ENCODE measurements at places on chromosomes 16 and 17.

DNA sequence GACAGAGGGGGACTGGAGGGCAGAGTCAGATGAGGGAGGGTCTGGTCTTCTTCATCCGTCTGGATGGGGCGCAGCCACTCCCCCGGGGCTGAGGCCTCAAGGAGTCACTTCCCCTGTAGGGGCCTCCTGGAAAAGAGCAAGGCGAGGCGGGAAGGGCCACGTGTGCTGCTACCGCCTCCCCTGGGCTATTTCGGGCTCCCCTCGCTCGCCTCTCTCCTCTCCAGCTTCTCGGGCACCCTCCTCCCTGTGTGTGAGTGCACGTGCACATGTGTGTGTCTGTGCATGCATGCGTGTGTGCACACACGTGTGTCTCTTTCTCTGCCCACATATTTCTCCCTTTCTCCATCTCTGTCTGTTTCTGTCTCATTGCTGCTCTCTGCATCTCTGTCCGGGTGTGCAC lies 10.1 kb downstream of the GSG1L start:
- no peak for DNase-seq

GRCh38 chr17:63916566-63917185 lies 2.0 kb downstream of the GH1 start:
- no peak for DNase-seq

GRCh38 chr16:53689636-53690035 lies 14.0 kb downstream of the RPGRIP1L start:
- no peak for DNase-seq

DNA sequence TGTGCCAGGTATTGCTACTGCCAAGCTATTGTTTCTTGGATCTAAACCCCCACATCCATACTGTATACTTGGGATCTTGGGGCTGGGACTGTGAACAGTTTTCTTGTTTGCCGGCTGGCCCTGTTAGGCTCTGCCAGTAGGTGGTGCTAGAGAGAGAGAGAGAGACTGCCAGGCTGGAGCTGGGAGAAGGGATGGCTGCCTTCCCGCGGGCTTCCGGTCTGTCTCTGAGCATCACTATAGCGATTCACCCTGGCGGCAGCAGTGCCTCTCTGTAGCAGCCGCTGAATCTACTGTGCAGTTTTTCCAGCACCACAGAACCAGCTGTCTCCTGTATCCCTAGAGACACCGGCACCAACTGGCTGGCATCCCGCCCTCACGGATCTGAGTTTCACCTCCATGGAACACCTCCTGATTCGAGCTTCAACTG lies 201.2 kb downstream of the UTP18 start:
- peak; percentile 0 for DNase-seq

- peak; percentile 55 for DNase-seq
Measured at GRCh38 chr16:30382111-30382881, at the start of gene SEPTIN1. SEPTIN1 (minus strand) TSS chr16:30382561; CDS start chr16:30382542, 19 bp downstream.

- no peak for DNase-seq
Measured at GRCh38 chr16:58730724-58731370, 3.3 kb downstream of the GOT2 start.

All from stimulated activated CD8-positive, alpha-beta memory T cell treated with anti-CD3 and anti-CD28 coated beads, Interleukin-7, amount 100 ng/mL, for 1 hour (primary cell).